ENCODE measurements at places on chromosomes 4 and X. TPM values are rescaled to one million over a fixed set of nuclear protein-coding genes. Genes with fewer than 3 reads are reported as not detected.

- DNase-seq = no peak
Measured at GRCh38 chrX:131397891-131398290, 108.8 kb upstream of the IGSF1 start.

DNA sequence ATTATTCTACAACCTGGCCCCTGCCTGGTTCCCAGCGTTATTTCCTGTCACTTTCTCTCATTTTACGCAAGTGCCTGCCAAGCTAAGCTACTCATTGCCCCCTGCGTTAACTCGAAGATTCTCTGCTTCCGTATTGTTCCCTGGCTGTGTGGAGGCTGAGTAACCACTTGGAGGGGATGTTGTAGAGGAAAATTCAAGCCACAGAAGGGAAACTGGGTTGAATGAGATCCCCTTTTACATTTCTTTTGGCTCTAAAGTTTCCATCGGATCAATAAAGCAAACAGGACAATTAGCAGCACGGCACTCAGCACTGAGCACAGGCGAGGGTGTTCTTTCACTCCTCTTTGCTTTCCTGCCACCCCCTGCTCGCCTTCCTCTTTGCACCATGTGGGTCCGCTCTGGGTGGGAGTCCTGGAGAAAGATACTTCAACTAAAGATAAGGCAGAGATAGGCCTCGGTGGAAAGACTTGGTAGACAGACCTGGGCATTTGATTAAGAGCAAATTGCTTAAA, 4.2 kb upstream of the TMSB4X start:
- DNase-seq = peak; percentile 48

Gene RRAGB
- total RNA-seq = 6.5 TPM

DNA sequence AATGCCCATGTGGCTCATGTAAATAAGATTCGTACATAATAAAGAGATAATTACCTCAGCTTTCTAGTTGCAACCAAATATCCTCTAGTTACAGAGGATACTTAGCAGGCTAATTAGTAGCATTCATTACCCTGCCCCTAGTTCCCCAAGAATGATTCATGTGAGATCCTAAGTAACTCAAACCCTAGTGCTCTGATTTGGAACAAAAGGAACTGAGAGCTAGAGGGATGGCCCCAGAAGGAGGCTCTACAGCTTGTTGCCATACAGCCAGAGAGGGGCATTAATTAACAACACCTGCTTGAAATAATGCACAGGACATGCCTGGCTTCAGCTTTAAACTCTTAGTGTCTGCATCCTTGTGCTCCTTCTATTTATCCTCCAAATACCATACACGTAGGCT, 32.6 kb upstream of the CBR4 start:
- DNase-seq = no peak

- peak; percentile 29 for DNase-seq
Measured at GRCh38 chr4:121462660-121463261, 81.9 kb upstream of the QRFPR start.

GRCh38 chr4:11628093-11628725, 199.5 kb upstream of the HS3ST1 start:
- DNase-seq = no peak

DNA sequence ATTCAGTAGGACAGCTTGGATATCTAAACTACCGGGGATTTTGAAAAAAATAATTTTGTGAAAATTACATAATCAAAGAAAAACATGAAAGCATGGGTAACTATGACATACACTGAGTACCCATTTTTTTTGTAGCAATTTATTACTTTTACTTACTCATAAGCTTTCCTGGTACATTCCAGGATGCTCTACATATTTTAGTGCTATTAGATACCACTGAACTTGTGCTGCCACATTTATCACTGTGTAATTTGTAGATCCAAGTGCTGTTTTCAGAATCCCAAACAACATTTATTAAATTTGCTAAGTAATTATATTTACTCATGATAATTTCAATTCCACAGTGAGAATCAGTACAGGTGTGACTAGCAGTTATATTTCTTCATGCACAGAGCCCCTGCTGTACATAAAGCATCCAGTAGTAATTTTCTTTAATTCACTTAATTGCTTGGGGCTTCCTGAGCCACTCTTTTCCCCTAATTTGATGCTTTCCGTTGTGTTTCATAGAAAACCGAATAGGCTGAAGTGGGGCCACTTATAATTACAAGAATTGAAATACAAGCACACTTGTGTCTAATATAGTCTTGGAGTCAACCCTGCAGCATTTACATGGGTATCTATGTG, 2254.4 kb downstream of the ARAP2 start:
- no peak for DNase-seq

Gene SOX3
- total RNA-seq = not detected

- no peak for DNase-seq
Measured at GRCh38 chr4:43758836-43759235, 689.8 kb downstream of the KCTD8 start.

DNA sequence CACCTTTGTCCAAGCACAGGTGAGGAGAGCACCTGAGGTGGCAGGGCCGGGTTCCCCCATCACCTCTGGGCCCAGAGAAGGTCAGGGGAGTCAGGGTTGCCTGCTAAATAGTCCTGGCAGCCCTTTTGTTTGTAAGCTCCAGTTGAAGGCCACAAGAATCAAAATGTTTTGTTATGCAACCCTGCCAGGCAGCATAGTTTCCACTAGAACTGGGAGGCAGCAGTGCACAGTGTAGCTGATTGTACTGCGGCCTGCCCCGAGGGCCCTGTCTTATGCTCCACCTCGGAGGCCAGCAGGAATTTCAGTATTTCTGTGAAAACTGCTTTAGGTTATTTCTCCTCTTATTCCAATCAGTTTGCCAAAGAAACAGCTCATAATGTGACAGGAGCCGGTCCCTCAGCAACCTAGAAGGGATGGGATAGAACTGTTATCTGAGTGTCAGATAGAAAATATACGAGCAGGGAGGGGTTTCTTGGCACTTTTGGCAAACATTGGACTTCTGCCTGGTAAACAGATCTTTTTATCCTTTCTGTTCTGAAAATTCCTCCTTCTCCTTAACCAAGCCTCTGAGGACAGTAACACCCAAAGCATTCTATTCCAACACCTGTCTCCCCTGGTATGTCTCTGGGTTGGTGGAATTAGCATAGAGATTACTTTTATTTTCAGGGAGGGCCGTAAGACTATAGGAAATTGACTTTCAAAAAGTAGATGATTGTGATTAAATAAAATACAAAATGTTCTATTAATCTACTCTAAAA, 93.6 kb downstream of the LNX1 start:
- DNase-seq = no peak

GRCh38 chr4:121656269-121656641, 40.5 kb downstream of the ANXA5 start:
- DNase-seq = peak; percentile 5

Gene POLA1
- 48.3 TPM for total RNA-seq

Gene LUZP4
- total RNA-seq = not detected

DNA sequence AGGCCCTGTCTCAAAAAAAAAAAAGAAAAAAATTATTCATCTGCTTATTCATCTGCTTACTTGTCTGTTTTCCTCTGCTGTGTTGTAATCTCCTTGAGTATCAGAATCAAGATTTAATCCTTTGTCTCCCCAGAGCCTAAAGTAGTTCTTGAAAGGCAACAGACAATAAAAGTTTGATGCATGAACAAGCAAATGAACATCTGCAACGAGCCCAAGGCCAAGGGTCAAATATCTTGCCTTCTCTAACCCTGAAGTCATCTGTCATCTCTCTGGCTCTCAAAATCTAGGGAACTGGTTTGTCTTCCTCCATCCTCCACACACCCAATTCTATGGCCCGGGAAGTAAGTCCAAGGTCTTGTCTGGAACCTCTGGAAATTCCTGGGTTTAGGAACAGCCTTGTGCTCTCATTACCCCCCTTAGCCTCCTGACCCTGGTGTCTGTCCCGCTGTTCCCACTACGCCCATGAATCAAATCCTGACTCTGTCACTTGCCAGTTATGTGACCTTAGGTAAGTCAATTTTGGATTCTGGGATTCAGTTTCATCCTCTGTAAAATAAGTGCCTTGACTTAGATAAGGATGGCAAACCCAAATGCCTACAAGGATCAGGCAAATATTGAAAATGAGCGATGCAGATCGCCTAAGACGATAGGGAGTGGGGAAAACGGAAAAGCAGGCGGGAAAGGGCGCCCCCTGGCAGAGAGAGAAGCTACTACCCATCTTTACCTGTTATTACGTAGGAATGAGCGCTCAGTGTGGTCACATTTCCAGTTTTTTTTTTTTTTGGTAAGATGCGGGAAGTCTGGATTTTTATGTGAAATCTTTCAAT, 102.7 kb upstream of the DHX15 start:
- peak; percentile 6 for DNase-seq

DNA sequence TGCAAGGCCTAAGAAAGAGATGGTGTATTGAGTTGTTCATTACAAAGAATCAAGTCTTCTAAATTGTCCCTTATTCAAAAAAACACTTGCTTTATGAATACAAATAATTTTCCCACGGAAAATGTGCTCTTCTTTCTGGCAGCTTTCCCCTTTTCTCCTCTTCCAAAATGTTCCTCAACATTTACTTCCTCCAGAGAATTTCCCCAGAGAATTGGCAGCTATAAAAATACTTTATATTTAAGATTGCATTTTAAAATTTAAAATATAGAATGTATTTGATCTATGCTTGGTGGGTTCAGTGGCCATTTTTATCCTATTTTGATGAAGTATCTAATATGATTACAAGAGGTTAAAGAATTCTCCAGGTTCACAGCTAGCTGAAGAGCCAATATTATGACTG, 521.0 kb downstream of the IQCM start:
- DNase-seq = no peak

DNA sequence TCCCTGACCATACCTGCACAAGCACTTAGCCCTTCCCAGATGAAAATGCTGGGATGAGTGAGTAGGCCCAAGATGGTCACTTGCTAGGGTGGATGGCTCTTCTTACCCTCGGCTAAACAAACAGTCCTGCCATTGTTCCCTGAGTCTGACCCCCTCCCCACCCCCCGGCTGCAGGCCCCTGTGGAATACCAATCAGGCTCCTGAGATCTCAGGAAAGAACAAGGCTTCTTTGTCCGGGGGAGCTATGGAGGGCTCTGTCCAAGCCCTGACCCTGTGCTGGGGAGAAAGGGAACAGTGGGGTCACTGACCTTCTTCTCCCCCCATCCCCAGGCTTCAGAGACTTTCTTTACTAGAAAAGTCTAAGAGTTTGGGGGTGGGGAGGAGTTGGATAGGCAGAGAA, 6.0 kb downstream of the PLP1 start:
- no peak for DNase-seq

DNA sequence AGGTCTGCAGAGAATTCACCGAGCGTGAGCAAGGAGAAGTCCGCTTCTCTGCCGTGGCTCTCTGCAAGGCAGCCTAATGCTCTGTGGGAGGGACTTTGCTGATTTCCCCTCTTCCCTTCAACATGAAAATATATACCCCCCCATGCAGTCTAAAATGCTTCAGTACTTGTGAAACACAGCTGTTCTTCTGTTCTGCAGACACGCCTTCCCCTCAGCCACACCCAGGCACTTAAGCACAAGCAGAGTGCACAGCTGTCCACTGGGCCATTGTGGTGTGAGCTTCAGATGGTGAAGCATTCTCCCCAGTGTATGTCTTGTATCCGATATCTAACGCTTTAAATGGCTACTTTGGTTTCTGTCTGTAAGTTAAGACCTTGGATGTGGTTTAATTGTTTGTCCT, 11.3 kb downstream of the UCHL1 start:
- DNase-seq = no peak

Gene NDUFC1
- total RNA-seq = 65.3 TPM

GRCh38 chrX:71909956-71910355, 689 bp upstream of the NHSL2 start:
- DNase-seq = no peak

Gene MGARP
- 0.19 TPM for total RNA-seq

DNA sequence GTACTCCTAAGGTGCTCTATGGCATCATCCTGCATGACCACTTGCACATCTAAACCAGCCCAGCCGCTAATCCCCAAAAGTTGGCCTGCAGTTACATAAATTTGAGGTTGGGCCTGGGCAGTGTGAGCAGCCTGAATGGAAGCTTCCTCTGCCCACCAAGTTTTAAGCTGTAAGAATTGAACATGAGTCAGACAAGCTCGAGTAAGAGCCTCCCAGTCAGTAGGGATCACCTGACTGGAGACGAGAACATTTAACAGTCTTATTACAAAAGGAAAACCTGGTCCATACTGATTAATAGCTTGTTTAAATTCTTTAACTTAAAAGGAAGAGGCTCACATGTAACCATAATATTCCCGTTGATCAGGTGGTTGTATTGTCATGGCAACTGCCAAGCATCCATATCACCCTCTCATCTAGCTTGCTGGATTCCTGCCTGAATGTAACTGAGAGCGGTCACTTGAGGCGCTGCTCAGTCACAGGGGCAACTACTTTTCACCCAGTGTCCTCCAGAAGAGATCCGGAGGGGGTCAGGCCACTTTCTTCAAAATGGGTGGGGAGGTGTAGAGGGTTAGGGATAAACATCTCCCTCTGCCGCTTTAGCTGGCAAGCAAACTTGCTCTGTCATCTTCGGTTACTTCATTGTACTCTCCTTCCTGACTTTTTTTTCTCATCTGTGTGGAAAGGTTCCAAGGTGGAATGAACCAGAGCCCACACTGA, 56.6 kb upstream of the WDR1 start:
- no peak for DNase-seq

- no peak for DNase-seq
Measured at GRCh38 chr4:143699331-143700045, 987 bp downstream of the FREM3 start.
